SK-N-SH (cell line): ENCODE measurements at places on chromosomes 16 and 17.

DNA sequence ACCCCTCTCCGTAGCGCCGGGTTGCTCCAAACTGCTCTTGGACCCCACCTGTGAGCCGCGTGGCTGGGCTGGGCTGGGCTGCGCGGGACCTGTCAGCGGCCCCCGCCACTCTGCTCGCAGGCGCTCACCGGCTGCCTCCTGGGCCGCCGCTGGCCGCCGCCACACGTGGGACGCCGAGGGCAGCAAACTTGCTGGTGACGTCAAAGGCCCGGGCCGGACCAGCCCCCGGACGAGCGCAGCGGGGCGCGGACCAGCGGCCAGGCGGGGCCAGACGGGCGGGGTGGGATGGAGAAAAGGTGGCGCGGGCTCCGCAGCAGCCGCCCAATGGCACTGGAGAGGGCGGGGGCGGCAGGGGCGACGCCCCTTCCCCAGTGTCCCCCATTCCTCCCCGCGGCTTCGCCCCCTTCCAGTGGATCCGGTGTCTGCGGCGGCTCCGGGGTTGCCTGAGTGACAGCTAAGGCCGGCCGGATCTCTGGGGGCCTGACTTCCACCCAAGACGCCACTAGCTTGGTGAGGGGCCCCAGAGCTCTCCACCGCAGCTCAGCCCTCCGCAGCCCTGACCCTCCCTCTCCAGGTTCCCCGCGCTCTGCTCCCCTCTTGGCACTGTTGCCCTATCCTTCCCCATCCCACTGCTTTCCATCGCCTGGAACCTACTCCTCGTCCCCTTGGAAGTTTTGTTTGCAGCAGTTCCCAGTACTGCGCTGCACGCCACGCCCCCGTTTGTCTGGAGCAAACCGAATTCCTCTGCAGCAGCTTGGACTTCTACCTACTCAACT, at the start of gene HS3ST3A1:
Gene HS3ST3A1, minus strand, starts transcription at position 154 of the 776 bp plus-strand sequence. CDS start 800 bp downstream, outside the sequence.
- peak; percentile 73 for DNase-seq

- DNase-seq = peak; percentile 21
These were observed 10.6 kb upstream of the CCL5 start for GRCh38 chr17:35890774-35891155.

- no peak for DNase-seq
These were observed 39.5 kb downstream of the SMARCE1 start for GRCh38 chr17:40608061-40608581.

GRCh38 chr16:50535506-50536257, 12.5 kb upstream of the NKD1 start:
- DNase-seq = no peak

DNA sequence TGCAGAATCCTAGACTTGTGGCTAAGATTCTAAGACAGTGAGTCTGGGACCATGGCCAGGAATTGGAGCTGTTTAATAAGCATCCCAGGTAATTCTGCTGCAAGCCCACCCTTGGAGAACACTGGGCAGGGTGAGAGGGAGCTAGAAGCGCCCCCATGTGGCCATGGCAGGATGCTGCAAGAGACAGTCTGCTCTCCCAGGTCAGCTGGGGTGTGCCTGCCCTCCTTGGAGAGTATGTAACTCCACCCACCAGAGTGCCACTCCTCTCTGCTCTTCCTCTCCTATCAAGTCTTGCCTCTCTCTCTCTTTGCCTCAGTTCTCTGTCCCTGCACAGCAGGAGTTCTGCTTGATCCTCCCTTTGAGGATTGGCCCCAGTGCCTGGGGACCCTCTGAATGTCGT, 14.9 kb downstream of the RCVRN start:
- peak; percentile 35 for DNase-seq

DNA sequence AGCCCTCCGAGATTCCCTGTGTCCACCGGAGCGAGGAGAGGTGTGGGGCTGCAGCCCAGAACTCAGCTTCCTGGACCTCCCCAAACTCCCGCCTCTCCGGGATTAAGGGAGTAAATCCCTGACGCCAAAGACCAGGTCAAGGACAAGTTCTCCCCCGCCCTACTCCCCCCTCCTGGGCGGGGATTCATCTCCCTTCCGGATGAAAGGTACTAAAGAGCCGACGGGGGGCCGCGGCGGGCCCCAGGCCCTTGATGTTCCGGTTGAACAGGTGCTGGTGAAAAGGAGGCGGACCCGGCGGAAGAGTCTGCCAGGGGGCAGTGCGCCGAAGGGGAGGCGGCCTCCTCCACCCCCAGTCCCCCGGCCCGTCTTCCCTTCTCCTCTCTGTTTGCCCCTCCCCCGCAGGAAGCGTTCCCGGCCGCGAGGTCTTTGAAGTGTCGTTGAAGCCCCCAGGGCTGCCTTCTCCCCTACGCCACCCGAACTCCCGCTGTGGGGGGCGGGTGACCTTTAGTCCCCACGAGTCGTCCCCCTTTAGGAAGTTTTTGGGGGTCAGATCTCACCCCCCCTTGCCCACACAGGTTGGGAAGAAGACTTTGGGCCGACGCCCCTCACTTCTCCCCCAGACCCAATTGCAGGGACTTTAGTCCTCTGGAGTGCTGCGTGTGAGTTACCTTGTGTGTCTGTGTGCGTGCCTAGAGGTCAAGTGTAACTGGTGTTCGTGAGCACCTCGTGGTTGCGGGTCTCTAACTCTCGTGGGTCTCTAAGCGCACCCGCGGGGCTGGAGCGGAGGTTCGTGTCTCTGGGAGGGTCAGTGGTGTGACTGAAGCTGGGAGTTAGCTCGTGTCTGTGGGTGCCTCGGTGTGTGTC, 1.1 kb upstream of the MLLT6 start:
- peak; percentile 80 for DNase-seq

DNA sequence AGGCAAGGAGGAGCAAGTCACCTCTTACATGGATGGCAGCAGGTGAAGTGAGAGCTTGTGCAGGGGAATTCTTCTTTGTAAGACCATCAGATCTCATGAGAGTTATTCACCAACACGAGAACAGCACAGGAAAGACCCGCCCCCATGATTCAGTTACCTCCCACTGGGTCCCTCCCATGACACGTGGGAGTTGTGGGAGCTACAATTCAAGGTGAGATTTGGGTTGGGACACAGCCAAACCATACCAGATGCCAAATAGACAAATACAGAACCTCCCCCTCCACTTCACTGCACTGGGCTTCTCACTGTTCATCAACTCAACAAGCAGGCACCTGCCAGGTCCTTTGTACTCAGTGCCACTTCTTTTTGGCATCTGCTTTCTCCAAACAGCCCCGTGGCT, 100.2 kb downstream of the WSCD1 start:
- no peak for DNase-seq

DNA sequence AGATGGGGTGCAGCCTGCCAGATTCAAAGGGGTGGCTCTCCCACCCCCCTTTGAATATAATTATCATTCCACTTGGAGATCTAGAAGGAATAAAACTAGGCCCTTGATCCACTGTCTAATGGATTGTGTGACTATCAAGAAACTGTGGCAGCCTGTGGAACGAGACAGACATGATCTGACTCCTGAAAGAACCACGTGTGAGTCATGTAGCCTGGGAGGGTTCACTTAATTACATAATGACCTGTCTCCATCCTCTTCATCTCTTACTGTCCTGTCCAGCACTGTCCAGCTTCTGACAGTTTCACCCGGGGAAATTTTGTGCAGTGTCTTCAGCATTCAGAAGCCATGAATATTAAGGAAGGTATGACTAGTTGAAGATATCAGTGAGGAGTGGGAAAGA, 43.3 kb upstream of the CDH13 start:
- DNase-seq = no peak

DNA sequence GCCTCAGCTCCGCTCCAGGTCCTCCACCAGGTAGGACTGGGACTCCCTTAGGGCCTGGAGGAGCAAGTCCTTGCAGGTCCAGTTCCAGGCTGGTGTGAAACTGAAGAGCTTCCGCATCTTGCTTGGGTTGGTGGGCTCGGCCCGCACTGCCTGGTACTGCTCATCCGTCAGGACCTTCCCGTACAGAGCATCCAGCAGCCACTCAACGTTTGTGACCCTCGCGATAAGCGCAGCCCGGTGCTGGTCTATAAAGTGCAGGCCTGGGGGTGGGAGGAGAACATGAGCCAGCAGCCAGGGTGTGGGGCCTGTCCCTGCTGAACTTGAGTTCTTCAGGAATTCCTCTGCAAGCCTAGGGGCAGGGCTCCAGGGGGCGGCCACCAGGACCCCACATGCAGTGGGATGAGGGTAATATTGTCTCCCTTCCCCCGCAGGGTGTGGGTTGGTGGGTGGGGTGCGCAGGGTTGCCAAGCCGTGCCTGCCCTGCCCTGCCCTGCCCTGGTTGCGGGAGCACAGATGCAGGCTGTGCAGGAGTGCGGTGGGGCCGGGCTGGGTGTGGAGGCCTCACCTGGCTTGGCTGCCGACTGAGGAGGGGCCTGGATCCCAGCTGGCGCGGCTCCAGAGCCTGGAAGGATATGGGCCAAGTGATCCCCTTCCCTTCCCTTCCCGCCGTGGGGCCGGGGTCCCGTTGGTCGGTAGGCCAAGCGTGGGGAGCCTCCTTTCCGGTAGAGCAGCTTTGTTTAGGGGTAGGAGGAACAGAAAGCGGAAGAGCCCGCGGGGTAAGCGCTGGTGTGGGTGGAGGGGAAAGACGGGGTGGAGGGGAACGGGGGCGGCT, 762 bp downstream of the PYCARD start:
- peak; percentile 50 for DNase-seq

GRCh38 chr16:25126820-25127232, 15.3 kb downstream of the LCMT1 start:
- no peak for DNase-seq

GRCh38 chr16:8716592-8716991, 42.2 kb downstream of the ABAT start:
- DNase-seq = no peak

DNA sequence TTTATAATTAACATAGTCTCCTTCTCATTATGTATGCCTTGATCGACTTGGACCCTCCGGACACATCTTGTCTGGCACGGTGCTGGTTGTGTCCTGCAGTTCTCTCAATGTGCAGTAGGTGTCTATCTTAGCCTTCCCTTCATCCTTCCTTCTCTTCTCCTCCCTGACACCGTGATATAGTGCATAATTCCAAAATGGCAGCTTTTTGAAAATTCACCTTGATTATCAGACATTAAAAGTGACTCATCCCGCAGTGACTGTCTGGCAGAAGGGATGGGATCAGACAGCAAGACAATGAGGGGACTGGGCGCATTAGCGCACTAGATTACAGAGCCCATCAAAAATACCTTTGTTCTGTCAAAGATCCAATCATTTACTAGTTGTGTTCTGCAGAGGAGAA, 70.0 kb upstream of the PMFBP1 start:
- DNase-seq = peak; percentile 52

GRCh38 chr16:71201054-71201453, 29.5 kb downstream of the HYDIN start:
- DNase-seq = no peak

- peak; percentile 87 for DNase-seq
These were observed 78.7 kb downstream of the N4BP1 start for GRCh38 chr16:48531011-48531962.

GRCh38 chr16:17691106-17691898, 220.5 kb upstream of the XYLT1 start:
- no peak for DNase-seq

DNA sequence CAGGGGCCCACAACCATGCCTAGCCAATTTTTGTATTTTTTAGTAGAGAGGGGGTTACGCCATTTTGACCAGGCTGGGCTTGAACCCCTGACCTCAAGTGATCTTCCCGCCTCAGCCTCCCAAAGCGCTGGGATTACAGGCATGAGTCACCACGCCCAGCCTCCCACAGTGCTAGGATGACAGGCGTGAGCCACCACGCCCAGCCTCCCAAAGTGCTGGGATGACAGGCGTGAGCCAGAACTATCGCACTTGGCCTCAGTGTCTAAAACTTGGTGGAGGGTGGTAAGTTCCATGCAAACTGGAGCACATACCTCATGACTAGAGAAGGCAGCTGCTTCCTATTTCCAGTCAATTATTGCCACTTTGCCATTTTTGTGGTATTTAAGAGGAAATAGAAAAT, 7.1 kb downstream of the HSD17B2 start:
- DNase-seq = no peak

DNA sequence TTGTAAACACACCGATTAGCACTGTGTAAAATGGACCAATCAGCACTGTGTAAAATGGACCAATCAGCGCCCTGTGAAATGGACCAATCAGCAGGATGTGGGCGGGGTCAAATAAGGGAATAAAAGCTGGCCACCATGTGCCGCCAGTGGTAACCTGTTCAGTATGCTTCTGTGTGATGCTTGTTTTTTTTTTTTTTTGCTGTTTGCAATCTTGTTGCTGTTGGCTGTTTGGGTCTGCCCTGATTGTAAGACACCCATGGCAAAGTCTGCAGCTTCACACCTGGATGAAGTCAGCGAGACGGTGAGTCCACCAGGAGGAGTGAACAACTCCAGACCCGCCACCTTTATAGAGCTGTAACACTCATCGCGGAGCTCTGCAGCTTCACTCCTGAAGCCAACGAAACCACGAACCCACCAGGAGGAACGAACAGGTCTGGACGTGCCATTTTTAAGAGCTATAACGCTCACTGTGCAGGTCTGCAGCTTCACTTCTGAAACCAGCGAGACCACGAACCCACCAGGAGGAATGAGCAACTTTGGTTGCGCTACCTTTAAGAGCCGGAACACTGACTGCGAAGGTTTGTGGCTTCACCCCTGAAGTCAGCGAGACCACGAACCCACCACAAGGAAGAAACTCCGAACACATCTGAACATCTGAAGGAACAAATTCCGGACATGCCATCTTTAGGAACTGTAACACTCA, 85.0 kb upstream of the MED9 start:
- DNase-seq = no peak

DNA sequence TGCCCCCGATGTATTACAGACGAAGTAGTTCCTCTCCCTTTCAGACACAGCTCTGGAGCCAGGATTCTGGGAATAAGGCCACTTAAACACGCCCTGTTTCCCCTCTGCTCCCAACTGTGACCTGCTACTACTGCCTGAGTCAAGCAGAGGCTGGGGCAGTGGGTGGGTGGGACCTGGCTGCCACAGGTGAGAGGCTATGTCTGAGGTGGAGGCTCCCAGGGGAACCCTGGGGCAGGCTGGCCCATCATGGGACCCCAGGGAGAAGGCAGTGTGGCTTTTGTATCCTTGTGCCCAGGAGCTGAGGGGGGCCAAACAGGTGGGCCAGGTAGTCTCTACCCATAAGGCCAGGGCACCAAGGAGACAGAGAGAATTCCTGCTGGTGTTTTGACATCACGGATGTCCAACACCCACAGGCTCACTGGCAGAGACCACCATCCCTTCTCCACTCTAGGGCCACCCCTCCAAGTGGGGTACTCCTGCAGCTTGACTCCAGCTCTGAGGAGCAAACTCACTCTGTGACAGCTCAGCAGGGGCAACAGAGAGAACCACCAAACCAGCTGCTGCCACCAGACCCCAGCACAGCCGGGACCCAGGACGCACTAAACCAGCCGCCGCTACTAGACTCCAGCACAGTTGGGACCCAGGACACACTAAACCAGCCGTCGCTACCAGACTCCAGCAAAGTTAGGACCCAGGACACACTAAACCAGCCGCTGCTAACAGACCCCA, 105.3 kb upstream of the SMURF2 start:
- DNase-seq = no peak

DNA sequence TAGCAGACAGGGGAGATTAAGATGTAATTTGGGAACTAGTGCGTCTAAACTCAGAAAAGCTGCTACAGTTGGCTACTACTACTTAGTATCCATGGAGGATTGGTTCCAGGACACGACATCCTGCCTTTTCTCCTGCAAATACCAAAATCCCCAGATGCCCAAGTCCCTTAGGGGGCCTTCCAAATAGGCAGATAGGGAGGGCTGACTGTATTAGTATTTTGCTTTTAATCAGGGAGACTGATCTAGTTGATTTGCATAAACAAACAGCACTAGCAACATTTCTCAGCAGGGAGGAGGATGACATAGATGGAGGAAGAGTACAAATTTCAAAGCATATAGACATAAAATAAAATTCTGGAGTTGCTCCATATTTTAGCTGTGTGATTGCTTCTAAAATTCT, 621.6 kb upstream of the GOT2 start:
- no peak for DNase-seq

- DNase-seq = no peak
These were observed 2.5 kb upstream of the HP start for GRCh38 chr16:72051818-72052217.
